ELR (cell line): ENCODE measurements at places on chromosomes 7 and 10.
A peak's percentile ranks its signal among the peaks of the same experiment; 100 is the strongest.

- no peak for DNase-seq
Observed at GRCh38 chr7:43240565-43240964, 128.1 kb downstream of the HECW1 start.

DNA sequence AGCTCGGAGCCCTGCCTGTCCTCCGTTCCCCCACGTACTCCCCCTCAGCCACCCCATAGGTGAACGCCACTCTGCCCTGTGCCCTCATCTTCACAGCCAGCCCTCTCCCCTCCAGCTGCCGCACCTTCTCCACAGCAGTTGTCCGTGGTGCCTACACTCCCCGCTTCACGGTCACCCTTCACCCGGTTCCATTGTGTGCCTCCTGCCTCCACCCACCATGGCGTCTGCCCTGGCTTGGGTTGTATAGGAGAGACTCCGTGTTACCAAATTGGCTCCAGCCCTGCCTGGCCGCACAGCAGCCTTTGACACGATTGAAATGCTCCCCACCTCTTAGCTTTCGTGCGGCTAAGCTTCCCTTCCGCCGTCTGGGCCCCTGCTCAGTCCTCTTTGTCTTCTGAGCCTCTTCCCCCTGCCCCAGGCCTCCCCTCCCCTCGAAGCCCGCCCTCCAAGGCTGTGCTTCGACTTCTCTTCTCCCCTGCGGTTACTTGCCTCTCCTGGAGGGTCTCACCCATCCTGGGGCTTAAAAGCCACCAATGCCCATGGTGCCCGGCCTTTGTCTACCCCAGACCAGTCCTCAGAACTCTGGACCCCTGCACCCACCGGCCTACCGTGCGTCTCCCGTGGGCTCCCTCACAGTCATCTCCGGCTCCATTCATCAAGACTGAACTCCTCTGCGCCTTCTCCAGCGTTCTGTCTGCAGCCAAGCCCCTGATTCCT lies 18.5 kb upstream of the NODAL start:
- DNase-seq, result no peak

DNA sequence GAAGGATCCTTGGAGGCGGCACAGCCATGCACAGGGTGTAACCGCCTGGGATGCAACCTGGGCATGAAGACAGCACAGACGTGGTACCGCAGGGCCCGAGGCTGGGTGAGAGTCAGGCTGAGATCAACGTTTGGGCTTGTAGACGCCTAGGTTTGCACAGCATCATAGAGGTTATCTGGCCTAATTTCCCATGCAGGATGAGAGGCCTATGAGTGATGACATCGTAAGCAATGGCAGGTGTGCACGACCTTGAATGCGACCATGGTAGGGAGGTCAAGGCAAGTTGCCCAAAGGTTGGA lies 7.5 kb downstream of the CALML3 start:
- DNase-seq, result no peak

GRCh38 chr10:101615525-101616116 lies 27.5 kb downstream of the DPCD start:
- no peak for DNase-seq

- peak; percentile 89 for DNase-seq
Observed at GRCh38 chr7:32658034-32658433, 162.7 kb downstream of the AVL9 start.

DNA sequence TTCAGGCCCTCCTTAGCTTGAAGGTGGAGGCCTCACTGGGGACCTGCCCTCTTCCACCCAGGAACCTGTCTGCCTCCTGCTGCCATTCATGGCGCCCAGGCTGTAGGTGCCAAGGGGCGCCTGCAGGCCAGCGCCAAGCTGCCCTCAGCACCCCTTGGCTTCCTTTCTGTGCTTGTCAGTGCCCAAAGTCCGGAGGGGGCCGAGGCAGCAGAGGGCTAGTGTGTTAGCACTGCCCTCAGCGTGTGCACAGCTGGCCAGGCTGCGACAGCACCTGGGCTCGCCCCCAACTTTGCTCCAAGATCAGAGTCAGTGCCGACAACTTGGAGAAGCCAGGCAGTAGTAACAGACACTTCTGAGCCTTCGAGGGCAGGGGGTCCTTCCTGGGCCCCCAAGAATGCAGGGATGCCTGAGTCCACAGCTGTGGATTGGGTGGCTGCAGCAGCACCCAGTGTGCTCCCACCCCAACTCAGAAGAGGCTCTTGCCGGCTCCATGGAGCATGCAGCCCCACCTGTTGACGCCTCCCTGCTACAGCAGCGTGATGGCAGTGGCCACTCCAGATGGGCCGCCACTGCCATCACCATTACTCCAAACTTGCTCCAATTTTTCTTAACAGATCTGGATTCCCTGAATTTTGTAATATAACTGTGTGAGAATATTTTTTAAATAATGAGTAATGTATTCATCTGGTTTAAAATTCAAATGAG lies 41.7 kb downstream of the CACUL1 start:
- no peak for DNase-seq

DNA sequence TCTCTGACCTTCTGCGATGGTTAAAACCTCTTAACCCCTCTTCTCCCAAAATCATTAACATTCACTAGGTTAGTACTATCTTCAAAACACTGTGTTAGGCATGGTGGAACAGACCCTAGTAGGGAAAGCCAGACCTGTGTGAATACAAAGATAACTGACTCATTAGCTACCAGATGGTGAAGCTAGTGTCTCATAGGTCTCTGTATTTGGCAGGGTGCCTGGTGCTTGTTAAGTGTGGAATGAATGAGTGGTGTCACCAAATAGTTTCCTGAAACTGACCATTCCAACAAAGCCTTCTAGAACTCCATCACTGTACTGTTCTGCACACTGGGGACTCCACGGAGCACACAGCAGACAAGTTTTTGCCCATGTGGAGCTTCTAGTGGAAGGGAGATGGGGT lies 27.7 kb upstream of the TM9SF3 start:
- DNase-seq, result peak; percentile 94

DNA sequence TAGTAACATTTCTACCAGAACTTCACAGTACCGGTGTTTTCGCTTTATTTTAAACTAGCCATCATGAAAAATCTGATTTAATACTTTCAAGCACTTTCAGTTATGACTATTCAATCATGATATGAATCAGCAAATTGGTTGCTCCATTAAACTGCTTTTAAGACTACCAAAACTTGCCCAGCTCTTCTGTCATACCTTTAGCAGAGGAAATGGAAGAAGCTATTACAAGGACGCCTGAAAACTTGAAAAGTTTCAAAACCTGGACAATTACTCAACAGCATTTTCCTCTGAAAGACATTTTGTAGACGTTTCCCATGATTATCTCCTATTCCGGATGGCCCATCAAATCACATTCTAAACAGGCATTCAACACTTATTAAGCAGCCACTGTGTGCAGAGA lies 2.0 kb downstream of the JAZF1 start:
- DNase-seq, result peak; percentile 40

- DNase-seq, result no peak
Observed at GRCh38 chr10:78579576-78579975, 489.2 kb upstream of the ZMIZ1 start.

GRCh38 chr10:115065801-115066200 lies 27.4 kb upstream of the ATRNL1 start:
- DNase-seq, result no peak

- DNase-seq, result no peak
Observed at GRCh38 chr10:27998954-27999275, at the start of gene ODAD2. ODAD2 (minus strand) TSS chr10:27999079; CDS start chr10:27995142, 3,937 bp downstream.

DNA sequence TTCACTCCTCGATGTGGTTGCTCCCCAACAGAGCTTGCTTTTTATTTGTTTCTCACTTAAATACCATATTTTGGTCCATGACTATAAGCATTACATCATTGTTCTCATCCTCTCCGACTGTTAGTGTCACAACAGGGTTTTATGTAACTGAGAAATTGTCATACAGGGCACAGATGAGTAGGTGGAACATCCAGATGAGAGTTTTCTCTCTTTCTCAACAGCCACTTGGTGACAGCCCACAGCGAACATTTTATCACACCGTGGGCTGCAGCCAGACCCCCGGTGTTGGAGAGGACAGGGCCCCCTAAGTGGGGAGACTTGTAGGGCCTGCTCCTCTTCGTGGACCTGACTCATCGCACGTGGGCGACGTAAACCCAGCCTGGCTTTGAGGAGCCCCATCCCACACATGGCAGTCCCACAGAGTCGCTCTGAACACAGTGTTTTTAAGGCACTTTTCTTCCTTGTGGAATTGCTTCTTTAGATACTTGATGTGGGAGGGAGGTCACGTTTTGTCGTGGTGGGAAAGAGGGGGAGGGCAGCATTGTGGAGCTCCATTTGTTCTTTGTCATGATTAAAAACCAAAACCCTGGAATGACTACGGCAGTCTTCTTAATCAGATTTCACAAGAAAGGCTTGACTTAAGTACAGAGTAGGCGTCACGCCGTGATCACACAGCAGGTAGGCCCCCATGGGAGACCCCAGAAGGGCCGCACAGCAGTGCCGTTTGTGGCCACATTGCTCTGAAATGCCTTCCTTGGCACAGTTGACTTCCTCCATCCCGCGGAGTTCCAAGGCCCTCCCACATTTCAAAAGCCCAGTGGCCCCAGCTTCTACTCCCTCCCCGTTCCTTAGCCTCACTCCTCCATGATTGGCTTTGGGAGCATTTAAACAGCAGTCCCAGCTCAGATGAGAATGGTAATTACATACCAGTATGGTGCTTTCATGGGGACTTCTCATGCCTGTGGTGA lies 220.6 kb downstream of the CCDC3 start:
- DNase-seq, result no peak

GRCh38 chr10:4242561-4243035 lies 457.6 kb upstream of the KLF6 start:
- peak; percentile 87 for DNase-seq

GRCh38 chr7:18859318-18859717 lies 258.1 kb downstream of the TWIST1 start:
- peak; percentile 9 for DNase-seq

- DNase-seq, result no peak
Observed at GRCh38 chr10:70270952-70271351, 12.9 kb downstream of the NPFFR1 start.

DNA sequence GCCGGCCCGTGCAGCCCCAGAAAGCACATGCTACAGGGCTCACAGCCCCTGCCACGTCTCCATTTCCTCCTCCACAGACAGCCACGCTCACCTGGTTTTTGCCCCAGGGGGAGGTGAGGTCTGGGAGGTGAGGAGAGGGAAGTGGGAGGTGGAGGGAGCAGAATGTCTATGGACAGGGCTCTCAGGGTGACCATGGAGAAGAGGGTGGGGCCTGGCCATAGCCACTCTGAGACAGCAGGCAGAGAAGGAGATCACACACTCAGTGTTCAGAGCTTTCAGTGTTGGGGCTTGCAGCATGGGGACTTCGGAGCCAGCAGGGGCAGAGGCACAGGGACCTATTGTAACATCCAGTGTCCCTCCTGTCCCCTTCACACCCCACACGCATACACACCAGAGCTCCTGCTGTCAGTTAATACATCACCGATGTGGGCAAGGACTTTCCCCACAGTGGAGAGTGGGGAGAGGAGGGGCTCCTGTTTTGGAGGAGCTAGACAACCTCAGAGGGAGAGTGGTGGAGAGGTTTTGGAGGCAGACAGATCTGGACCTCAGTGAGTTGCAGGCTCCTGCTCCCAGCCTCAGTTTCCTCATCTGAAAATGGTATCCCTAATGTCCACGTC lies 14.4 kb downstream of the WDFY4 start:
- DNase-seq, result no peak

- no peak for DNase-seq
Observed at GRCh38 chr7:114631249-114631822, 216.7 kb downstream of the FOXP2 start.

GRCh38 chr7:151336027-151336708 lies 5.4 kb upstream of the NUB1 start:
- DNase-seq, result no peak

GRCh38 chr7:77254915-77255314 lies 55.3 kb upstream of the FGL2 start:
- no peak for DNase-seq

GRCh38 chr7:31488562-31489203 lies 25.2 kb upstream of the ITPRID1 start:
- peak; percentile 81 for DNase-seq

- DNase-seq, result peak; percentile 85
Observed at GRCh38 chr10:101141616-101142532, 10.8 kb downstream of the TLX1 start.

DNA sequence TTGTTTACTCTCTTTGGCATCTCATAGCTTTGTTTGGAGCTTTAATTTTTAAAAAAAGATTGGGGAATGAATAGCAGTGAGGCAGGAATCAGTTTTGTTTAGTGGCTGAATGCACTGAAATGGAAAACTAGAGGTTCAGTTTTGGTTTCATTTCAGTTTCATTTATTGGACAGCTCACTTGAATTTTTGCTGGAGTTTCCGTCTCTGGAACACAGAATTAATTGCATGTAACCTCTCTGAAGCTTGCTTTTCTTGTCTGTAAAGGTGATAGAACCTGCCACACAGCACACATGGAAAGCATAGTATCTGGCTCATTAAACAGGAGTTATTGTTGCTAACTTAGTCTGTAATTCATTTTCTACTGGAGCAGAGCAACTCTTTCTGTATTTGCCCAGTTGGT lies 7.1 kb downstream of the GRM8 start:
- DNase-seq, result no peak

DNA sequence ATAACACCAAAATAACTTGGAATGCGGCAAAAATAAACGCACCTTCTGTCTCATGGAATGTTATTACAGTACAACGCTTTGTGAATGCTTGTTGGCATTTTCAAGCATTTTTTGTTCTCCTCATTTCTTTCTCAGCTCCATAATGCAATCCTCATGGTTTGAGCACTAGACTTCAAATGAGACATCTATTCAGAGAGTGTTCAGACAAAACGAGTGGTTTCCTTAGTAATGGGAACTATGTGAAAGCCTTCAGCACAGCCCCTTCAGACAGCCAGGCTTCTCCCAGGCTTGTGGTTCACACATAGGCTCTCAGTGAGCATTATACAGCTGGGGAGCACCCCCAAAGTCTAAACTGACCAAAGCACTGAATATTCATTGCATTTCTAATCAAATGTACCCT lies 8.6 kb upstream of the LRRN3 start:
- DNase-seq, result peak; percentile 42

DNA sequence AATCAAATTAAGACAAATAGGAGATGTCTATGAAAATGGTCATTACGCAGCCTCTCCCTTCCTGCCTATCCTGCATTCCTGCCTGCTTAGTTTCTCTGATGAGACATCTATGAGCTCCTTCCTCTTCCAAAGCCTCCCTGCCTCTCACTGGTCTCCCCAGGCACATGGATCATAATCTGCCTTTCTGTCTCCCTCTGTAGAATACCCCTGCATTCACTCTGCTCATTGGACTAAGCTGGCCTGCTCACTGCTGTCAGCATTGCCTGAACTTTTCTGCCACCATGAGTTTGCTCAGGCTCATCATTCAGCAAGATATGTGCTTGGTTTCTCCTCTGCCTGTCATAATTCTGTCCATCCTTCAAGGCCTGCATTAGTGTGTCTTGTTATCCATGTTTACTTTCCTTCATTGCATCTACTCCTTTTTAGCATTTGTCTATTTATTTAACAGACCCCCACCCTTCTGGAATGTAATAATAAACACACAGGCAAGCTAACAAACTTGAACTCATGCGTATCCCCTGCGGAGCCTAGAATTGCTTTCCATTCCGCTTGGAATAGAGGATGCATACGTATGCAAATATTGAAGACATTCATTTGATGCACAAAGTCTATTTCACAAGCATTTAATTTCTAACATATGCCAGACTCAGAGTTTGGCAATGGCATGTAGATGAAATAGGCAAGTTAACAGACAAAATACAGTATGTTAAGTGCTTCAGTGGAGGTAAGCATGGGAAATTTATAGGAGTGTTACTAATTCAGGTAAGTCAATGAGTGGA lies 88.3 kb downstream of the PTPRZ1 start:
- DNase-seq, result peak; percentile 97
